Dermis microvascular lymphatic vessel endothelial cell (primary cell): ENCODE measurements at places on chromosomes 1 and 21. TPM values are rescaled to one million over a fixed set of nuclear protein-coding genes. Genes with fewer than 3 reads are reported as not detected.

DNA sequence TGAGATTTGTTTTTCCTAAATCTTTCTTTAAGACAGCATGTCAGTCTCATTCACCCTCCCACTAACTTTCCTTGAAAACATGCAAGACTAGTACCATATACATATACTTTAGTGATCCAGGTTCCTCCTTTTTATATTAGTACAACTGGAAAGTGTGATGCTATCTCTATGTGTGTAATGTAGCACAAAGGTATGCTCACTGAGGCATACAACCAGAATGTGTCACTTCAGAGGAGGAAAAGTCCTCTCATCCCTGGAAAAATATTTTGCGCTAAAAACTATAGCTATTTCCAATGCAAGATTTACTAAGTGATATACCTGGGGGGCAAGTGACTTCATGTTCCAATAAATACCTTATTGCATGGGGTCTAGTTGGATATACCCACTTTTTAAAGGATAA is 45.9 kb downstream of the BARHL2 start:
- DNase-seq = no peak

DNA sequence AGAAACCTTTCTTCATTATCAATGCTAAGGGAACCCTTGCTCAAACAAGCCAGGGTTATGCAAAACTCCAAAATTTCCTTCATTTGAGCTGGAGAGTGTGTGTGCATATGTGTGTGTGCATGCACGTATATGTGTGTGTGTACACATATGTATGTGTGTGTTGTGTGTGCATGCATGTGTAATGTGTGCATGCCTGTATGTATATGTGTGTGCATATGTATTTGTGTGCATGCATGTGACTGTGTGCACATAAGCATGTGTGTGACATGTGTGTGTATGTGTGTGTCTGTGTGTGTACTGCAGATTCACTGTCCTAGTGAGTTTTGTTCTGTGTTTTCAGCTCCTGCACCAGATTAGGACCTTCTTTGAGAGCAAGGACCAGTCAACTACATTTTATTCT is 28.2 kb downstream of the PAX7 start:
- no peak for DNase-seq

The AGO4 gene
- total RNA-seq = 28.0 and 42.9 TPM in 2 replicates

DNA sequence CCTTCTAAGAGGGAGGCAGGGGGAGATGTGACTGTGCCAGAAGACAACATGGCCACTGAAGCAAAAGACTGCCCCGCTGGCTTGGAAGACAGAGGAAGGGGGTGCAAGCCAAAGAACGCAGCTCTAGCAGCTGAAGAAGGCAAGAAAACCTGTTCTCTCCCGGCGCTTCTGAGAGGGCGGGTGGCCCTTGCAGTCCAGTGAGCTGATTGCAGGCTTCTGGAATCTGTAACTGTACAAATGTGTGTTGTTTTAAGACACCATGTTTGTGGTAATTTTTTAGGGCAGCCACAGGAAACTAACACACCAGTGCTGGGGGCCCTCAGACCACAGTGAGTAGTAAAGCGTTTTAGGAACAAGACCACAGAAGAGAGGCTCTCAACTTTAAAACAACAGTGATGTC is 47.0 kb downstream of the CD46 start:
- DNase-seq = no peak

- DNase-seq = peak; percentile 31
Observed at GRCh38 chr1:19206947-19207346, 3.1 kb downstream of the UBR4 start.

The SH2D2A gene
- 0.13 TPM in 1 of 2 replicates, not detected in the other for total RNA-seq

DNA sequence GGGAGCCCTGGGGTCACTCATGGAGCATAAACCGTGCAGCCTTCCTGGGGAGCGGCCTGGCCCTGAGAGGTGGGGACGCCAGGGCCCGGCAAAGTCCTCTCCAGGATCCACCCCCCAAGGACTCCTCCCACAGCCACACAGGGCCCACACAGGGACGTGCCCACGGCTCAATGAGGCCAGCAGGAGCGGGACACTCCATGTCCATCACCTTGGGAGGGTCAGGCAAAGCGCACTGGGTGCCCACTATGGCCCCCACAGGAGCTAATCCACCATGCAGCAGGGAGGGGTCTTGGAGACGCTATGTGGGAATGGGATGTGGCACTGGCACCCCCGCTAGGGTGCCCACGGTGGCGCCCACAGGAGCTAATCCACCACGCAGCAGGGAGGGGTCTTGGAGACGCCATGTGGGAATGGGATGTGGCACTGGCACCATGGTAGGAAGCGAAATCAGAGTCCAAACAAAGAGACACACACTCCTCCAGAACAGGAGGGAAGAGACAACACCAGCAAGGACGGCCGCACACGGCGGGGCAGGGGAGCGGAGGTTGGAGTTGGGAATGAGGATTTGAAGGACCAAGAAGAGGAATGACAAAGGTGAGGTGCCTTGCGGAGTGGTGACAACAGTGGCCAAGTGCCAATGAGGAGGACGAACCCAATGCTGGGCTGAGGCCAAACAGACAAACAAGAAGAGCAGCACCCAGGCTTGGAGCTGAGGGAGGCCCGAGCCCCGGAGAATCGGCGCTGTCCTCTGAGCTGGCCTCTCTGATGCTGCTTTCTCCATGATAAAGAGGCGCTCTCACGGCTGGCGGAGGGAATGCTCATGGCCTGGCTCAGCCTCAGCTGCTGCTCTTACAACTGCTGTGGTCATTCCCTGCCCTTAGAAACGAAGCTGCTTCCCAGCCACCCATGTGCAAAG is 18.1 kb upstream of the SLC19A1 start:
- DNase-seq = no peak
